Fibroblast of the conjunctiva (primary cell): ENCODE measurements at places on chromosomes 4 and X.

- DNase-seq, result no peak
These were observed 9.7 kb upstream of the LAP3 start for GRCh38 chr4:17567271-17567670.

GRCh38 chr4:3107691-3108121, 33.2 kb downstream of the HTT start:
- DNase-seq, result no peak

DNA sequence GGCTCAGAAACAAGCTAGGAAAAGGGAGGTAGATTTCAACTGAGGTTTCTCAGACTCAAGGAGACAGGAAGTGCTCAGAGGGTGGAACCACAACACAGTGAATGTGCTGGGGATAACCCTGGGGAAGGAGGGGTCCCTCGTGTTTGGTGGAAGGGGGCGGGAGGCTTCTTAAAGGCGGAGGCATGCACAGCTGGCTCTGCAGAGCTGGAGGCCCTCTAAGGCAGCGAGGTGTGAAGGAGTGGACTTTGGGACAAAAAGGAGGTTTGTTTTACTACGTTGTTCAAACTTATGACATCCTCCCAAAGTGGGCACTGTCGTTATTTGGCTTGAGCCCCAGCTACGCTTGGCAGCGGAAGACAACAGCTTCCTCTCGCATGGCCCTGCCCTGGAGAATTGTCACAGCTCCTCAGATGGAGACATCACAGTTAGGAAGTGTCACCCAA, 21.7 kb upstream of the MTM1 start:
- no peak for DNase-seq

DNA sequence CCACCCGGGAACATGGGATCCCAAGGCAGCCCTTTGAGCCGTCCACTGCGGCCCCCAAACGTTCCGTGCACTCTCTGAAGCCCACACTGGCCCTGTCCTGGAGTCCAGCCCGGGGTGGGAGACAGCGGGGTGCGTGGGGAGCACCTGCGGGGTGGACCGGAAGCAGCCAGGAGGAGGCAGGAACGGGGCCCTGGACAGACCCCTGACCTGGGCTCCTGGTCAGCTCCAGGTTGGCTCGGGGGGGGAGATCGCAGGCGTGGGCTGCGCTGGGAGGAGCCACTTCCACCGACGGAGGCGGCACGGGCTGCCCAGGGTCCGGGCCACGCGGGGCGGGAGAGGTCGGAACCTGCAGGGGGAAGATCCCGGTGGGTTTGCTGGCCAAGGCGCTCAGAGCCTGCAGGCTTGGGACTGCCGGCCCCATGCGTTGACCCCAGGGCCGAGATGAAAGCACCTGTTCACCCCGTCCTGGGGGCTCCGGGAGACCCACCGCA, 5.7 kb upstream of the PLCXD1 start:
- no peak for DNase-seq

DNA sequence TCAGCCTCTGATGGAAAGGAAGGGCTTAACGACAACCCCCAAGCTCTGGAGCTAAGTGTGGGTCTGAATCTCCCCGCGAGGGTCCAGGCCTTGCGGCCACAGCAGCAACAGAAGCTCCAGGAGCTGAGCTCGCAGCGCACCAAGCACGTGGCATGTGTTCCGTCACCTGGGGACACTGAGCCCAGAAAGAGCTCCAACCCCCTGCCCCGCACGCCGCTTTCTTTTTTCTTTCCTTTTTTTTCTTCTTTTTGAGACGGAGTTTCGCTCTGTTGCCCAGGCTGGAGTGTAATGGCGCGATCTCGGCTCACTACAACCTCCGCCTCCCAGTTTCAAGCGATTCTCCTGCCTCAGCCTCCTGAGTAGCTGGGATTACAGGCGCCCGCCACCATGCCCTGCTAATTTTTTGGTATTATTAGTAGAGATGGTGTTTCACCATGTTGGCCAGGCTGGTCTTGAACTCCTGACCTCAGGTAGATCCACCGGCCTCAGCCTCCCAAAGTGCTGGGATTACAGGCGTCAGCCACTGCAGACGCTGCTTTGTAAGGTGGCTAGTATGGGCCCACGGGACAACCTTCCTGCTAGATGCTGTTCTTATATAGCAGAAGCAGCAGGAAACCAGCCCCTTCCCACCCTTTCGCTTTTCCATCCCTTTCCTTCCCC, 685 bp upstream of the TNIP2 start:
- no peak for DNase-seq

GRCh38 chr4:53515076-53515475, 76.2 kb downstream of the LNX1 start:
- DNase-seq, result no peak

DNA sequence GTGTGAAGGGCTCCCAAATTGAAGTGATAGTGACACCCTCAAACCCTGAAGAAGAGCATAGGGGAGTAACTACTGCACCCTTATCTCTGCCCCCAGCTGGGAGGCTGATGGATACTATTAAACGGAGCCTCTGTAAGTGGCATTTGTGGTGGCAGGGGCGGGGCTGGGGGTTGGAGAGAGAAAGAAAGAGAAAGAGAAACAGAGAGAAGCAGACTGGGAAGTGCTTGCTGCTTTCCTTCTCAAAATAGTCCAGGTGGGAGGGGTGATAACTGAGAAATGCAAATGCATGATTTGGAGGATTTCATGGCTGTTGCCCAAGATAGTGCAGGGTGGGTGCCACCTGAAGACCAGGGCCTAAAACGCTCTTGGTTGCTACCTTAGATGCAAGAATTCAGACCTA, 253.5 kb upstream of the GATB start:
- DNase-seq, result no peak

GRCh38 chrX:74234818-74235217, 69.2 kb upstream of the ZCCHC13 start:
- no peak for DNase-seq

DNA sequence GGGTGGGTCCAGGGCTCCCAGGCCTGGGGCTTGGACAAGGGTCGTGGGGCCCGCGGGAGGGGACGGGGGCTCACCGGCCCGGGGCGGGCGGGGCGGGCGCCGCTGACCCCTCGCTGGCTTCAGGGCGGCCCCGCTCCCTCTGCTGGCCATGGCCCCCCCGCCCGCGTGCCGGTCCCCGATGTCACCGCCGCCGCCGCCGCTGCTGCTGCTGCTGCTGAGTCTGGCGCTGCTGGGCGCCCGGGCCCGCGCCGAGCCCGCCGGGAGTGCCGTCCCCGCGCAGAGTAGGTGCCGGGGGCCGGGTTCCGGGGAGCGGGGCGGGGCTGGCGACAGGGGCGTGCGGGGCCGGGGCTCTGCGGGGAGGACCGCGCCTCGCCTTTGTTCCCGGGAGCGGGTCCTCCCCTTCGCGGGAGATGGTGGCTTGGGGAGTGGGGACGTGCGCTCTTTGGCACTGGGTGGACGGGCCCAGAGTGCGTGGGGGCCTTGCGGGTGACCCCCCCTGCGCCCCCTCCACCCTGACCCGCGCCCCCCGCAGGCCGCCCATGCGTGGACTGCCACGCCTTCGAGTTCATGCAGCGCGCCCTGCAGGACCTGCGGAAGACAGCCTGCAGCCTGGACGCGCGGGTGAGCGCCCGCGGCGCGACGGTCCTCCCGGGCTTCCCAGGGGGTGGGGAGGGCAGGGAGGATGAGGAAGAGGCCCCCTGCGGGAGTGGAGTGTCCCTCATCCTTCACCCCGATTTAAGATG, 16.8 kb upstream of the NAT8L start:
- no peak for DNase-seq

DNA sequence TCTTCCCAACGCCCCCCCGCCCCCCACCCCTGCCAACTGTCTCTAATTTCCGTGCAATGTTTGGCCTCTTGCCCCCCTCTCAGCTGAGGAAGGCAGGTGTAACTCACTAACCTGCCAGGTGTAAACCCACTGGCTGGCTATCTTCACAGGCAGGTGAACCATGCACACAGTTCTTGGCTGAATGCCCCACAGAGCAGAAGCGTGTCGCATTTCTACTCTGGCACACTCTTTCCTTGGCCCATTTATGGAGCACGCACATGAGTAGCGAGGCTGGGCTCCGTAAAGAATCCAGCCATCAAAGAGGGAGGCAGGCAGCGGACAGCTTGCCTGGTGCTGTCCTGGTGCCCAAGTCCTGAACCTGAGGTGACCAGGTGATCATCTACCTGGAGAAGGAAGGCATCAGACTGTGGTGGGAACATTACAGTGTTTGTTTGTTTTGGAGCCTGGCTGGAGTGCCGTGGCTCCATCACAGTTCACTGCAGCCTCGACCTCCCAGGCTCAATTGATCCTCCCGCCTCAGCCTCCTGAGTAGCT, 39.2 kb upstream of the CRMP1 start:
- no peak for DNase-seq

DNA sequence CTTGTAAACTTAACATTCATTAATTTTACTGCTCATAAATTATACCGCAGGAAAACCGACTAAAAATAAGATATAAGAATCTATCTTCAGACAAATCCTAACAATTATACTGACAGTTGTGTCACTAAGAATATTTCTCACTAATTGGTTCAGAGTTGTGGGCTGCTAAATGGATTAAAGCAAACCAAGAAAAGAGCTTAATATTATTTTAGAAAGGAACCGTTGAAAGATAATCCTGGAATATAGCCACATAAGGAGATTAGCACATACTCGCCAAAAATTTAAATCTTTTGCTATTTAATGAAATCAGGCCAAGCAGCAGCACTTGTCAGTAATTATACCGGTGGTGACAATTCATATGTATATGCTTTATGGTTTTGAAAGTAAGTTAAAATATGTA, 132.8 kb downstream of the SLIT2 start:
- no peak for DNase-seq

GRCh38 chrX:78706071-78706470, 41.4 kb upstream of the LPAR4 start:
- DNase-seq, result no peak

- peak; percentile 49 for DNase-seq
These were observed 9.1 kb downstream of the MED28 start for GRCh38 chr4:17623451-17624001.

- DNase-seq, result no peak
These were observed 3.8 kb downstream of the HPGDS start for GRCh38 chr4:94338681-94339351.

GRCh38 chrX:129665916-129666644, 11.3 kb upstream of the APLN start:
- DNase-seq, result peak; percentile 50

DNA sequence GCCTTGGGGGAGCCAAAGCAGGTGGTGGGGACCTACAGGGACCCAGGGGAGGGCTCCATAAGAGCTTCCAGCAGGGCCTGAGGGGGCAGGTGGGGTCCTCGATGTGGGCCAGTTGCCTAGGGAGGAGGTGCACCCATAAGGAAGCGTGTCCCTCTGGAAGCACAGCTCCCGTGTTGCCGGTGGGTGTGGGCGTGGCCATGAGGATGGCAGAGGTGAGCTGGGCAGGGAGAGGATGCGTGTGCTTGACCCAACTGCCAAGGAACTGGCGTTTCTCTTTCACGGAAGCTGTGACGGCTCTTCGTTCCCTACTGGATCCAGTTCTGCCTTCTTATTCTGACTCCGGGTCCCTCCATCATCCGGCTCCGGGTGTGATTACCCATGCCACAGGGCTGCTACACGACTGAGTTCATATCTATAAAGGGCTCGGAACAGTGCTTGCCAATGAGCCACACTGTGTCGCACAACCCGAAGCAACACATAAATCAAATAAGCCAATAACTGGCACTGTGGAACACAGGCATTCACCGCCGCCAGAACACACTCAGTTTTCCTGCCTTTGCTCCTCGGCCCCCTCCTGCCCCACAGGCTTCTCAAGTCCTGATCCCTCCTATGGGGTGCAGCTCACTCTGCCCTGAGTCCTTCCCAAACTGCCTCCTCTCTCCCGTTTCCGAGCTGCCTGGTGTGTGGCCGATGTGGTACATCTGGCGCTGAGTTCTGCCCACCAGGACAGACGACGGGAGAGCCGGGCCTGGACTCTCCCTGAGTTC, 35.5 kb downstream of the RNF212 start:
- no peak for DNase-seq

DNA sequence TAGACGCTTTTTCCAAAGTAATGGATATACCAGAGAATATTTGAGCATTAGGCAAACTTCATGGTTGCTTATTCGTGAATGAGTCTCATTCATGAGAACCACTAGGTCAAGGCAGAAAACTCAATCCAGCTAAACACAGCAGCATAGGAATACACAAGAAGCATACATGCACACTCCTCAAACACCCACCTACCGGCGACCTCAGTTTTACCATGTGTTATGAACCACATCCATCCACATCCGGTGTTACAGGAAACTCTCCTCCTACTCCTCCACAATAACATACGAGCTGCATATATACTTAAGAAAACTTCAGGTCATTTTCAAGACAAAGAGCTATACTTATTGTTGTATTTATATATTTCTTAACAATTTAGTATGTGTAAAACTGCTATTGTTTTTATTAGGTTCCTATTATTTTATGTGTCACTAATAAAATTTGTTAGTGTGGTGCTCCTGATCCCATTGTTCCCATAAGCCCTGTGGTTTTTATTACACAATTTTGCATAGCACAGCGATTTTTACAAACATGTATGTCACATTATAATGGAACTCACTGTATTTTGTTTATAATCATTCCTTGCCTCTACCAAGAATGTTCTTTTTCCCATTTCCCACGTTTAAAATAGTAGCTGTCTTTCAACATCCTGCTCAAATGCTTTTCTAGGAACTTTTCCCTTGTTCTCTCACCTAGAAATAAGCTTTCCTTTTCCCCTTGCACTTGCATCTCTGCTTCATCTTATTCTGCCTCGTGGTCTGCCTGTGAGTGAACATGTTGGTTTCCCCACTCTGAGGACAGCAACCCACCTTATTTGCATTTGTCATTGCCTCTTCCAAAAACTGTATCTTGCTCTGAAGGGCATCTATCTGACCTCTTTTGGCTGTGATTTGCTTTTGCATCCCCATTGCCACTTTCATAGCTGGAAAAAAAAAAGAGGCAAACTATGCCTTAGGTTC, 48.3 kb downstream of the STBD1 start:
- DNase-seq, result no peak

DNA sequence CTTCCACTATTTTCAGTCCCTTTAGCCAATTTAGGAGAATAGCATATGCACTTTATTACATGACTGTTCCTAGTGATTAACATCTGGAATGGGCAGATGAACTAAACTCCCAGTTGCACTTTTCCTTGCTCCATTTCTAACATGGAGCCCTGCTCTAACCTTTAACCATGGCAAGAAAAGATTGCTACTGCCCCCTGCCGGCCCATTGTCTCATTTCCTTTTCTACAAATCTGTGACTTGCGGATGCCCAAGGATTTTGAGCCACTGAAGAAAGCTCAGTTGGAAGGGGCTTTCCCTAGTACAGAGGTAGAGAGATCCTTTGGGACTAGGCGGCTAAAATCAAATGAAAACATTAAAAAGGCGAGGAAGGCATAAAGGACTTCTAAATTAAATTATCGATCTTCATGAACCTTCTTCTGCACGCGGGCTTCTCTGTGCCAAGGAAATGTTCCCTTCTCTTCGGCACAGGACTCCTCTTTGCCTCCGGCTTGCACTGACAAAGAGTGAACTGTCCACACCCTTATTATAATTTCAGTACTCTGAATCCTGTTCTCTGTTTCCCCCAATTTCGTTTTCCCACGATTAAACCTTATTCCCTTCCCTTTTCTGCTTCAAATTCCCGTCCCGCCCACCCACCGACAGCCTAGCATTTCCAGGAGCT, 577 bp upstream of the GLRA2 start:
- DNase-seq, result peak; percentile 18

DNA sequence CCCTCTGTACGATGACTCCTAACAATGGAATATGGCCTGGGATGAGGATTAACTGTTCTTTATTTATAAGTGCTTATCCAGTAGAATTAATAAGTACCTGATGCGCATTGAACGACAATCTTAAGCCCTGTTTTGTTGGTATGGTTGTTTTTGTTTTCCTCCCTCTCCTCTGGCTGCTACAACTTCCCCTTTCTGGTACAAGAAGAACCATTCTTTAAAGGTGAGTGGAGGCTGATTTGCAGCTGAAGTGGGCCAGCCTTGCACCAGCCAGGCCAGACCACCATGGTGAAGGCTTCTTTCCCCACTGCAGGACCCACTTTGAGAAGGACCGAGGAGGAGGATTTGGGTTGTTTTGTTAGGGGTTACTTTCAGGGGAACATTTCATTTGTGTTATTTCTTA, 113.3 kb downstream of the PARM1 start:
- no peak for DNase-seq
